ENCODE measurements at places on chromosomes 5 and 9.

- DNase-seq = no peak
Observed at GRCh38 chr9:126114850-126115460, 211.7 kb upstream of the MVB12B start.

DNA sequence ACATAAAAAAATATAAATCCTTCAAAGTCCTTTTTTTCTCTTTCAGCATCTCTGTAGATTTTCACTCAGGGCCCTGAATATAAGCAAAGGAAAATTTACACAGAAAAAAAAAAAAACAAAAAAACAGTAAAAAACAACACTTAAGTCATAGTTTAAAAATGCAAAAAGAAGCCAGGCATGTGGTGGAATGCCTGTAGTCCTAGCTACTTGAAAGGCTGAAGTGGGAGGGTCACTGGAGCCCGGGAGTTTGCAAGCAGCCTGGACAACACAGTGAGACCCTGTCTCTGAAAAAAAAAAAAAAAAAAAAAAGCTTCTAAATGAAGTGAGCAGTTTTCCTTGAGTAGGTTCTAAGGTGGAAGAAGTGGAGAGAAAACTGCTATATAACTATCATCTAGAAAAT is 55.0 kb upstream of the BNC2 start:
- DNase-seq = no peak

DNA sequence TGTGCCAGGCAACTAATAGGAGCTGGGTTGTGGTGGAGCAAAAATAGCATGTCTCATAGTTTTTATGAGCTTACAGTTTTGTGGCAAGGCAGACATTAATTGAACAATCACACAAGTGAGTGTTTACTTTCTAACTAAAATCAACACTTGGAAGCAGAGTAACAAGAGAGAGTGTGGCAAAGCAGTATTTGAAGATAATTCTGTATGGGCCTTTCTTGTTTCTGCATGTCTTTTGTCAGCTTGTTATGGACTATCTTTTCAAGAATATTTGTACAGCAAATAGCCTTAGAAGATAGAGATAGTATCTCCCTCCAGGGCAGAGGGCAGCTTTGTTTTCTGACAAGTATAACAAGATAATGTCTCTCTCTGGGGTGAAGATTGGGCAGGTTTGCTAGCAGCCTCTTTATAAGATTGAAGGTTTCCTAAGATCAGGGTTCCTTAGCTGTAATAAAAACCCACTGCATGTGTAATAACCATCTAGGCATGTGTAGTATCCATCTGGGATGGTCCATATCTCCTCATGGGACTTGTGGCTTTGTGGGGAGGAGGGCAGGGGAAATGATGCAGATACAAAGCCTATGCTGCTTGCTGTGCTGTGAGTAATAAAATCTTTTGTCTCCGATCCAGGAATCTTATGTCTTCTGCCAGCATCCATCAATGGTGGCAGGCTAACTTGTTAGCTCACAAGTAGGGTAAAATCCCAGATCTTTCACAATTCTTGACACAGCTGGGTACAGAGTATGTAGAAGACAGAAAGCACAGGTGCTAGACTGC is 479.9 kb downstream of the KDM4C start:
- no peak for DNase-seq

- no peak for DNase-seq
Observed at GRCh38 chr9:98288881-98289280, 33.4 kb upstream of the TBC1D2 start.
